ENCODE measurements at places on chromosomes 4 and X.
A peak's percentile ranks its signal among the peaks of the same experiment; 100 is the strongest.

DNA sequence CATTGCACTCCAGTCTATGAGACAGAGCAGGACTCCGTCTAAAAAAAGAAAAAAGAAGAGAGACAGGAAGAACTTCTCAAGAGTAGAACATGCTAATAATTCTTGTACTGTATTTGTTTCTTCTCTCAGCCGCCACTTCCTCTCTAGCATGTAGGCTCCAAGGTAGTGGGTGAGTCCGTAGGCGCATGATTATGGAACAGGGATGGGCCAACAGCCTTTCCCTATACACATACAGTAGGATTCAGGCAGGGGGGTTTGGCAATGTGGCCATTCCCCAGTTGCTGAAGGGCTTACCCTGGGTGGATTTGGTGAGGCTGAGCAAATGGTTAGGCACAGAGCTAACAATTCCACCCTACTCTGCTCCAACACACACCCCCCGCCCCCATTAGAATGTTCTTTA lies 35.0 kb upstream of the APLN start:
- DNase-seq: no peak

- DNase-seq: peak; percentile 6
Observed at GRCh38 chrX:2320580-2321327, 180.0 kb downstream of the DHRSX start.

GRCh38 chr4:41640906-41641305 lies 102.9 kb downstream of the LIMCH1 start:
- no peak for DNase-seq

- DNase-seq: no peak
Observed at GRCh38 chr4:825063-825970, 612 bp downstream of the CPLX1 start.

- DNase-seq: no peak
Observed at GRCh38 chr4:120354381-120354780, 287.7 kb upstream of the MAD2L1 start.

- peak; percentile 55 for DNase-seq
Observed at GRCh38 chr4:152972821-152973628, 36.9 kb downstream of the FHDC1 start.

DNA sequence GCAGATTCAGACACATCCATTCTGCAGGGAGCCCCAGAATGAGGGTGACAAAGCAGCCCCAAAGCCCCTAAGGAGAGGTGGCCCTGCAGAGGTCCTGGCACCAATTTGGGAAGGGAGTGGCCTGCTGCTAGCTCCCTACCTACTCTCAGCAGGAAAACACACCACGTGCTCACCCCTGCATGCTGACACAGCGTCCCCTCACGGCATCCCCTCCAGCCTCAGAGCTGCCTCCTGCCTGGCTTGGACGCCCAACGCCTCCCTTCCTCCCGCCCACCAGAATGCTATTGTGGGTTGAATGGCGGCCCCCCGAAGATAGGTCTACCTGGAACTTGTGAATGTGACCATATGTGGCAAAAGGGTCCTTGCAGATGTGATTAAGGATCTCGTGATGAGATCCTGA lies 28.8 kb downstream of the ZFYVE28 start:
- no peak for DNase-seq

GRCh38 chr4:184434501-184435066 lies 39.8 kb downstream of the IRF2 start:
- no peak for DNase-seq

DNA sequence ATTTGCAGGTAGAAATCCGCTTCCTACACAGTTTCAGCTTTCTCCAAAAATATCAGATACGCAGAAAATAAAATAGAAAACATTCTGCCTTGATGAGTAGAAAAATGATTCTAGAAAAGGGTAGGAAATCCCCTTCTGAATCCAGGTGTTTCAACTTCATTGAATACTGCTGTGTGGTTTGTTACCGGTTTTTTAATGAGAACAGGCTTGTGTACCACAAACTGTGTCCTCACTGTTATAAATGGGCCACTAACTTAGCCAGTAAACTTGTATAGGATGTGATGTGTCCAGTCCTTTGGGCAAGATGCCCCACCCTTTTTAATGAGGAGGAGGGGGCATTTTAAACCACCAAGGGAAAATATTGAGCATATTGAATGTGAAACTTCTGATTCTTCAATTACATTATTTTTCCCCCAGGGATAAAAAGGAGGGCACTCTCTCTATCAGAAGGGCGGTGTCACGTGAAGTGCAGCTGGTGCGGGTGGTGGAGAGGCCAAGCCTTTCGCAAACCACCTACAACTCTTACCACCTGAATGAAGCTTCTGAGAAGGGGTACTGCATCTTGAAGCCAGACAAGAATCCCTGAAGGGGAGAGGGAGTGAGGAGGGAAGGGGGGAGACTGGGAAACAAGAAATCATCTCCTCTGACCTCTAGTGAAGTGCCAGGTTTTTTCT lies 4.5 kb downstream of the CXXC4 start:
- no peak for DNase-seq

DNA sequence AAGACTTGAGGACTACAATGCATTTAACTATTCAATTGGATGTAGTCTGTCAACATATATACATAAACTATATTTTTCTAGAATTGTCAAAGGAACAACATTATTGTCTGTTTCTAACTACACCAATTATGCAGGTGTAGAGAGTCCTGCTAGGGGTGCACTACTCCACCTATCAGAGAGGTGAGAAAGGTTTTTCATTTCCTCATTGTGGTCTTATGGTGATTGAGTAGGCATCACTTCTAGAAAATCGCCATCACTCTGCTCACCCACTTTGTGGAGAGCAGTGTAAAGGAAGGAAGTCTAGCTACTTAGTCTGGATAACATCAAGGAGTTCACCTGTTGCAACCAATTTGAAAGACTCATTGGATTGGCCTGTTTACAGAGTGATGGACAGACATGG lies 4.4 kb upstream of the ADH1C start:
- DNase-seq: no peak

DNA sequence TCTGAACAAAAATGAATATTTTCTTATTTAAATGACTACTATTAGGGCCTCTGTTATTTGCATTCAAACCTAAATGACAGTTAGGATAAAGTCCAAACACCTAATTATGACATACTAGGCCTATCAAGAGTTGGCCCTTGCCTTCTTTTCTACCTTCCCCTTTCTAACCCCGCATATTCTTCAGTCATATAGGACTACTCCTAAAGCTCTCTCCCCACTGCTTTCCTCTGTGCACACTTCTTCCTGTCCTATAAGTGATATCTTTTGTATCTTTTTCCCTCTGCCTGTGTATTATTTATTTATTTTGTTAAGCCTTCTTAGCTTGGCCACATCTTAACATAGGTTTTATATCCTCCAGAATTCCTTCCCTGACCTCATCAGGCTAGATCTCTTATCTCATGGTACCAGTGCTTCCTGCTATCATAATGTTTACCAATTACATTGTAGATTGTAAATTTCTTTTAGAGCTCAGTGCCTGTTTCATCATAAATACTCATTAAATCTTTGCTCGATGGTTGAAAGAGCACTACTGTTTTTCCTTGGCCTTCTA lies 22.5 kb downstream of the ERVMER34-1 start:
- DNase-seq: no peak

DNA sequence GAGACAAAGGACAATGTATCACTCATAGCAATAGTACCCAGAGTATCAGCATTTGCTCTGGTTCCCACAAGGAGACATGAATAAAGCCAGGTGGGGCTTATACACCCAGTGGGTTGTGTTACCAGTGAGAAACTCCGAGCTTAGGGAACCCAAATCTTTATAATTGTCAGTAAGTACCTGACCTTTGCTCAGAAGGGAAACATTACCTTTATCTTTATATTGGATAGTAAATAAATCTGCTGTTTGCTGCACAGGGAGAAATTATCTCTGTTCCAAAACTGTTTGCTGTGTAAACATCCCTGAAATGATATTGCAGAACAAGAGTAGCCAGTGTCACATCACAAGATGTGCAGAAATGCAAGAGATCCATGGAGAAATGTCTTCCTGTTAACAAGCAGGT lies 12.1 kb upstream of the SLAIN2 start:
- no peak for DNase-seq

GRCh38 chr4:152328582-152328981 lies 207.3 kb downstream of the FBXW7 start:
- no peak for DNase-seq

DNA sequence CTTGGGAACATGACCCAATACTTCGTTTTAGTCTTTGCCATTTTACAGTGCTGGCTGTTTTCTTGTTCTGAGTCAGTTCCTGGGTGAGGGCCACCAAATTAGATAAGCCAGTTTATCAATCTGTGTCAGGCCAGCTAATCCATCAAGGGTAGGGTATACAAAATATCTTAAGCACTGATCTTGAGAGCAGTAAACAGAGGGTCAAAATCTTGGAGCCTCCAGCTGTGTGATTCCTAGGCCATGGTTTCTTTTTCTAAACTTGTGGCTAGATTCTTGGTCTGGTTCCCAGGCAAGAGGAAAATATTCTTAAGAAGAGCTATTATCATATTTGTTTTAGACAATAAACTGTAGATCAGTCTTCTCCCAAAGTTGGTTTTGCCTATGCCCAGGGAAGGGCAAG lies 1396.6 kb upstream of the PABPC4L start:
- no peak for DNase-seq

GRCh38 chr4:143986180-143986579 lies 33.0 kb downstream of the GYPB start:
- DNase-seq: no peak

DNA sequence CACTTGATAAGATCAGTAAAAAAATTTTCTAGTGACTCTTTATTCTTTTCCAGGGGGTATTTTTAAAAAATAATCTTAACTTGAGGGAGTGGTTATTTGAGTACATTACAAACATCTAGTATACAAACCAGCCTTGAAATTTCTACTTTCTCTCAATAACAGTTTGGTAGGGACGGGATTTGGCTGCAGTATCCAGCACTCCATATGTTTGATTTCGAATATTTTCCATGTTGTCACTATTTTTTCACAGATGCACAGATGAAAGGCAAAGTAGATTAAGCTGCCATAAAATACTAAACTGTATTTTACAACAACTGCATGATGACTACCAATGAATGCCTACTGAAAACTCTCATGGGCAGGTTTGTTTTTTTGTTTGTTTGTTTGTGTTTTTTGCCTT lies 225.0 kb downstream of the COX7B2 start:
- no peak for DNase-seq

DNA sequence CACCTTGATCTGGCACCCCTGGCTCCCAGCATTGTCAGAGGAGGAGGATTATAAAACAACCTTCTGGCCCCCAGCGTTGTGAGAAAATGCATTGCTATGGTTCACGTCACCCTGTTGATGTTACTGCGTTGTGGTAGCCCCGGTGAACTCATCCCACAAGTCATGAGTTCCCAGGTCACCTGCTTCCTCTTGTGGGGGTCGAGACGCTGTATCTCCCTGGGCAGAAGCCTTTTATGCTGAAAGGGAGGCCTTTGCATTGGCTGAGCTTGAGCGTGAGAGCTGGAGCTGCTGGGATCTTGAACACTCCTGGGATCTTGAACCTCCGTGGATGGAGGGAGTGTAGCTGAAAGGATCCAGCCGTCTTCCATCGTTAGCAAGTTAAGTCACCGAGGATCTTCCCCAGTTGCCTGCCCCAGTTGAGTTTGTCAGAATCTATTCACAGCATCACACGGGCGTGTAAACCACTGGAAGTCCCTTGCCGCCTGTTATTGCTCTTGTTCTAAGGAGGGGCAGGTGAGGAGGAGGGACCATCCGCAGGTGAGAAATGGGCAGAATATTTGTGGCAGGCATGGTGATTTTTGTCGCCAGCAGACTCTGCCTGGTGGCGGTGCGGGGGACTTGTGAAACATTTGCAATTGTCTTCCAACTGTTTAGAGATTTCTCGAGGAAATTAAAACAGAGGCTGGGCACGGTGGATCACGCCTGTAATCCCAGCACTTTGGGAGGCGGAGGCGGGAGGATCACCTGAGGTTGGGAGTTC lies 299.9 kb downstream of the ASMT start:
- no peak for DNase-seq

GRCh38 chrX:152601848-152602616 lies 35.7 kb upstream of the GABRQ start:
- DNase-seq: no peak

- DNase-seq: no peak
Observed at GRCh38 chr4:36841583-36842326, 402.8 kb upstream of the NWD2 start.

DNA sequence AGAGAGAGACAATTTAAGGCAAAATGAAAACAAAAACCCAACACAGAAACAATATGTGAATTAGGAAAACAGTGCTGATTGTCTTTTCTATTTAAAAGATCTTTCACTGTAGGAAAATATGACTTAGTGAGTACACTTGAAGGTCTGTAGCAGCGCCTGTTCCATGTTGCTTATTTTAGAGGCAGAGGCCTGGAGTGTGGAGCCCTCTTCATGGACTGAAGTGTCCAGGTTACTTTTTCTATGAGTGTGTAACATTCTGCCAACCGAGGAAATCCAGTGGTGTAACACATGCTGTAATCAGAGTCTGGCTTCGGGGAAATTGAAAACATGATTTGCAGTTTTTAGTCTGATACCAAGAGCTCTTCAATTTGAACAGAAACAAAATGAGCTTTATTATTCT lies 64.0 kb upstream of the GPRIN3 start:
- DNase-seq: no peak

GRCh38 chr4:187767687-187768086 lies 227.9 kb upstream of the ZFP42 start:
- no peak for DNase-seq

DNA sequence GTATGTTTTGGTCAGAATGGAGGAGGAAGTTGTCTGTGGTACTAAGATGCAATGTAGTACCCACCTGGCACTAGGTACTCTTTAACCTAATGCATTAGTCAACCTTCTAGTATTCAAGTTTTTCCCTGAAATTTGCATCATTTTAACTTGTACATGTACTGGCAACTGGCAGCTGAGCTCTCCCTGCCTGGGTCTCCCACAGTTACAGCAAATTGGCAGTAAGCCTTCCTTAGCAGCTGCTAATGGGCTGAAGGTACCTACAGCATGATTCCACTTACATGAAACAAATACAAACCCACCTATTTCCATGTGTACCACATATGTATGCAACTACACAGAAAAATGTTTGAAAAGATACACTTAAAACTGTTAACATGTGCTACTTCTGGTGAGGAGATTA lies 8.1 kb upstream of the KLHL2 start:
- no peak for DNase-seq

GRCh38 chr4:177446586-177446985 lies 4.3 kb upstream of the AGA start:
- no peak for DNase-seq

DNA sequence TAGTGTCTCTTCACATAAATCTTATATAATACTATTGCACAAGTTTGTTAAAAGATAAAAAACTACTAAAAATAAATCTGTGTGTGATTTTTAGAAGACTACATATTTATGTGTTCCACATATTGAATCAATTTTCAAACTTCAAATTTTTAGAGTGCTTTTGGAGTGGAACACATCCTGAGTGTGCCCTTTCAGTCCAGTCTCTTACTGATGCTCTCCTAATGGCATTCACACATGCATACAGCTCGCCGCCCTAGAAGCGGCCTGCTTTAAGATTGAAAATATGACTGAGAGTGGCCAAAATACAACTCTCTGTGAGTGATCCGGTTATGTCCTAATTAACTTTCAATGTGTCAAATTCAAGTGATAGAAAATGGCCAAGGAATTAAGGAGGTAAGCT lies 628.8 kb downstream of the ANKRD50 start:
- DNase-seq: no peak

Data from HFF-Myc (cell line).